Dermis blood vessel endothelial cell (primary cell): ENCODE measurements at places on chromosomes 5 and 9. TPM values are rescaled to one million over a fixed set of nuclear protein-coding genes. Genes with fewer than 3 reads are reported as not detected.

C9orf153 gene
- total RNA-seq, result 0.14 TPM in 1 of 2 replicates, not detected in the other

ERAP2 gene
- 8.4 and 132 TPM in 2 replicates for total RNA-seq

TEX48 gene
- not detected in 2 replicates for total RNA-seq

IFNA2 gene
- not detected in 2 replicates for total RNA-seq

FOXD4L4 gene
- 0.09 and 0.17 TPM in 2 replicates for total RNA-seq

ZNF366 gene
- total RNA-seq, result 13.3 and 17.0 TPM in 2 replicates

GABRB2 gene
- total RNA-seq, result not detected in 2 replicates

UAP1L1 gene
- total RNA-seq, result 27.0 and 27.2 TPM in 2 replicates

OBP2A gene
- total RNA-seq, result not detected in 2 replicates

MYOZ3 gene
- total RNA-seq, result 0.17 and 0.37 TPM in 2 replicates

PTCD2 gene
- 3.9 and 6.0 TPM in 2 replicates for total RNA-seq

IL3 gene
- total RNA-seq, result not detected in 2 replicates

PIP5KL1 gene
- total RNA-seq, result 0.51 and 0.70 TPM in 2 replicates

HARS2 gene
- 31.5 and 32.3 TPM in 2 replicates for total RNA-seq

TMEM252 gene
- total RNA-seq, result 0.51 TPM in 1 of 2 replicates, not detected in the other

LCP2 gene
- 2.4 TPM in 1 of 2 replicates, not detected in the other for total RNA-seq

NPDC1 gene
- total RNA-seq, result 39.7 and 46.8 TPM in 2 replicates

CEP78 gene
- 18.5 and 29.8 TPM in 2 replicates for total RNA-seq

COL27A1 gene
- 3.3 and 6.0 TPM in 2 replicates for total RNA-seq

SAXO1 gene
- total RNA-seq, result not detected in 2 replicates

SLC36A2 gene
- not detected in 2 replicates for total RNA-seq

CCL27 gene
- not detected in 2 replicates for total RNA-seq

PPP3R2 gene
- total RNA-seq, result not detected in 2 replicates

ORM2 gene
- not detected in 2 replicates for total RNA-seq

TMEM171 gene
- 1.0 and 1.9 TPM in 2 replicates for total RNA-seq

GALNT12 gene
- total RNA-seq, result 0.14 and 0.34 TPM in 2 replicates

GRXCR2 gene
- not detected in 2 replicates for total RNA-seq

CDKN2B gene
- 1.9 and 2.4 TPM in 2 replicates for total RNA-seq

MEIKIN gene
- total RNA-seq, result not detected in 2 replicates

RMI1 gene
- 8.0 and 18.4 TPM in 2 replicates for total RNA-seq

PCAT7 gene
- not detected in 2 replicates for total RNA-seq

RPL35 gene
- total RNA-seq, result 1,038 and 2,144 TPM in 2 replicates

ZNF484 gene
- 15.0 and 15.4 TPM in 2 replicates for total RNA-seq

ZNF169 gene
- 4.3 and 6.3 TPM in 2 replicates for total RNA-seq

ACOT12 gene
- 0.37 TPM in 1 of 2 replicates, not detected in the other for total RNA-seq

SPATA31A7 gene
- not detected in 2 replicates for total RNA-seq

GABRA1 gene
- not detected in 2 replicates for total RNA-seq

ABLIM3 gene
- total RNA-seq, result 29.8 and 41.3 TPM in 2 replicates

C5orf58 gene
- not detected in 2 replicates for total RNA-seq

PRLR gene
- not detected in 2 replicates for total RNA-seq

FOXI1 gene
- not detected in 2 replicates for total RNA-seq

TERT gene
- 0.09 and 0.17 TPM in 2 replicates for total RNA-seq

NR5A1 gene
- total RNA-seq, result not detected in 2 replicates

FOXD4L6 gene
- total RNA-seq, result under 0.01 and 0.09 TPM in 2 replicates

HTR1A gene
- total RNA-seq, result not detected in 2 replicates

TLE4 gene
- total RNA-seq, result 23.7 and 25.5 TPM in 2 replicates

RFX3 gene
- 11.4 and 12.8 TPM in 2 replicates for total RNA-seq

SLC6A7 gene
- total RNA-seq, result not detected in 2 replicates

CCDC192 gene
- total RNA-seq, result not detected in 2 replicates

ESM1 gene
- total RNA-seq, result 54.5 and 70.8 TPM in 2 replicates

OBP2B gene
- total RNA-seq, result not detected in 2 replicates
